ENCODE measurements at places on chromosomes 2 and 18.

DNA sequence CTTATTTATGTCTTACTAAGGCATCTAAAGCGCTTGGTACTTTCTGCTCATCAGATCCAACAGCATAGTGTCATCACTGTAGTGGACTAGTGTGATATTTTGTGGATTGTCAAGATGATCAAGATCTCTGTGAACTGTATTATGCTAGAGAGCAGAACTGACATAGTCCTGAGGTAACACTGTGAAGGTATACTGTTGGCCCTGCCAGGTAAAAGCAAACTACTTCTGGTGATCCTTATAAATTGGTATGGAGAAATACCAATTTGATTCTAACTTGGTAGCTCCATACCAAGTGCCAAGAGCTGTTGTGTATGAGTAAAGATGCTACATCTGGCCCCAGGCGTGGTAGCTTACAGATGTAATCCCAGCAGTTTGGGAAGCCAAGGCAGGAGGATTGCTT is 15.9 kb downstream of the SFTPB start:
- DNase-seq: no peak

DNA sequence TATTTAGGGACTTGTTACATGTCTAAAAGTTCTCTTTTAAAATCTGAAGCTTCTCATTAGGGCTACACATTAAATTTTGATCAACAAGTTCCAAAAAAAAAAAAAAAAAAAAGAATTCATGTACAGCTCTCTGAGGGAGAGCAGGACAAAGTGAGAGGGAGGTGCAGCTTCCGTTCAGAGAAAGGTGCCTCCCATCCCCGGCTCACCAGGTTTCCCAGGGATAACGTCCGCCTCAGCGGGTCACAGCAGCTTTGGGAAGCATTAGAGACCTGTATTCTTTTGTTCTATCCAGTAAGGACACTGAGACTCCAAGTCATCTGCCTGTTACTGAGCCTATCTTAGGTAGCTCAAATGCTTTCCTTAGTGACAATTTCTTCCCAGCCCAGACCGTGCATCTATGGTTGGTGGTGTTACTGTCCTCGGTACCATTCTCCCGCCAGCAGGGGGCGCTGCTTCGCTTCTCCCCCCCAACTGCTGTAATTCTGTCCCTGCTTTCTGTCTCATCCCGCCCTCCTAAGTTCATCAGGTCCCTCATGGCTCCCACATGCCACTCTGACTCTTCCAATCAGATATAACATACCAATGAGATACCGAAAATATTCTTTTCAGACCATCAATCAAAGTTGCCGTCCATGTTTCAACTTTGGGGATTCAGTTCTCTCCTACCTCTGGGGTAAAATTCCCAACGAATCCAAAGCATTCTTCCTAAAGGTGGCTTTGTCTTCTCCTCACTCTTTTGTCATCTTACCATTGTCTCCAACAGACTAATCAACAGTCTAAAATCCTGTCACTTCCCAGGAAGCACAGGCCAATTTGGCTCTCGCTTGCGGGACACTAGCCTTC is 466.5 kb downstream of the METTL4 start:
- DNase-seq: no peak

DNA sequence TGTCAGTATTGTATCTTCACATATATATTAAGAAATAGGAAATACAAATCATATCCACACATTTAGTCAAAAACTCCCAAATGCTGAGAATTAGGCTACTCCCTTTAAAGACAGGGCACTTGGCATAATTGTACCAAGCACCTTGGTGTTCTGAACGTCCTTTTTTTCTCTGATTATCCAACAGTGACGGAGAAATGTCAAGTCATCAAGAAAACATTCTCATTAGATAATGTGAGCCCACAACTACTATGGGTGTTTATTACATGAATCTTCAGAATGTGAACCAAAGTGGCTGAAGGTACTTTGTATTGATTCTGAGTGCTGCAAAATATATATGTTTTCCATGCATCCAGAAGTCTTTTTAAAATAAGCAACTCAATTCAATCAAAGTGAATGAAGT is 83.8 kb downstream of the PSMG2 start:
- DNase-seq: no peak

DNA sequence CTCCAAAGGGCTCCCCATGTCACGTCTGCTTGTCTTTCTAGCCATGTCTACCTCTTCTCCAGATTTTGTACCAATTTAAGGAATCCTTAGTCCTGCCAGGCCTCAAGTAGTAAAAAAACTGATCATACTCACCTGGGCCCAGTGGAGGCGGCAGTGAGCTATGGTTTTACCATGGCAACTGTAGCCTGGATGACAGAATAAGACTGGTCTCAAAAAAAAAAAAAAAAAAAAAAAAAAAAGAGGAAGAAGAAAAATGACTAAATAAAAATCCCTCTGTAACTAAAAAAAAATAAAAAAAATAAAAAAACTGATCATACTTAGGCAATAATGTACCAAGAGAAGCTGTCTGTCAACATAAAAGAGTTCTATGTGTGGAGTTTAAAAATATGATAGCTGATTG is 221.6 kb downstream of the NR4A2 start:
- DNase-seq: peak; percentile 4

DNA sequence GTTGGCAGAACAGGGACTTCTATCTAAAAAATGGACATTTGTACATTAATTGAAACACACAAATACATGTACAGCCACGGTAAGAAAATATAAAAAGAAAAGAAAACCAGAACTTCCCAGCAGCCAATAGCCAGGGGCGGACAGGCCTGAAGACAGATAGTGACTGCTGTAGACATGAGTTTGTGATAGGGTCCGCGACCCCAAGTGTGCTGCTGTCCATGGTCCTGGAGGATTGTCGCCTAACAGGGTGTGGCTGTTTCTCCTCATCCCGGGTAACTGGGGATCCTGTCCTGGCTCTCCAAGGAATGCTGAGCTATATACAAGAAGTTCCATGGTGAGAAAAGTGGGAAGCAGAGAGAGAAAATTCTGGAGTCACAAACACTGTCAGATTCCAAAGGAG is 266.5 kb upstream of the SALL3 start:
- DNase-seq: no peak

GRCh38 chr2:54275541-54275940 is 19.5 kb upstream of the TSPYL6 start:
- DNase-seq: no peak

DNA sequence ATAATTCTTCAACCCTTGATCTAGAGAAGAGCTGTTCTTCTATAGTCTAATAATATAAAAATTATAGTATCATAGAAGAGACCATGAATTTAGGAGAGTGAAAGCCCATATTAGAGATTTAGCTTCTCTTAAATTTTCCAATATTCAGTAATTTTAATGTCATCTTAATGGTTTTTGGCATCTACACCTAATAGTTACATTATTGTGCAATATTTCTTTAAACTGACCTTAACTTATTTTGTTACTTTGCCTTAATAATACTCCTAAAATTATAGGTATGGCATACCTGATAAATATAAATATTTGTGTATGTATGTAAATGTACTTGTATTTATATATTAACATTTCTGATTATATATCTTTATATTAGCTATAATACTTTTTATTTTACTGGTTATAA is 78.0 kb upstream of the CWC22 start:
- no peak for DNase-seq

DNA sequence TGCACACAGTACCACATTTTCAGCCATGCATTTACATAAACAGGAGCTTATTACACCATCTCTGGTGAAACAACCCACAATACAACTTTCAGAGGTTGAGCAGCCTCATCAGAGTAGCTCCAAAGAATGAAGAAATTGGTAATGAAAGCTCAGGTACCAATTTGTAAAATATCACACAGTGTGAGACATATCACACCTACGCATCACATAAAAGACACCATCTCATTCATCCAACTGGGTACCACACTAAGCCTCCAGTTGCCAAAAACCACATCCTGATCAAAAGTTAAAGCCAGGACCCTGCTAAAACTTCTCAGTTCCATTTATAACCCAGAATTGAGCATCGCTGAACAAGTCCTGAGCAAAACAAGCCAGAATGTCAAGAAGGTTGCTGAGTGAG is 4.6 kb downstream of the TMEM163 start:
- DNase-seq: no peak

- no peak for DNase-seq
These were observed 56.7 kb downstream of the SDC1 start for GRCh38 chr2:20168048-20168726.

GRCh38 chr18:76490670-76491472 is 4.2 kb downstream of the ZNF516 start:
- DNase-seq: no peak

- DNase-seq: no peak
These were observed 23.4 kb downstream of the CCNYL1 start for GRCh38 chr2:207734636-207735512.

GRCh38 chr2:196949116-196949515 is 22.6 kb upstream of the PGAP1 start:
- DNase-seq: no peak

- no peak for DNase-seq
These were observed 154.2 kb upstream of the DLX2 start for GRCh38 chr2:172256886-172257285.

DNA sequence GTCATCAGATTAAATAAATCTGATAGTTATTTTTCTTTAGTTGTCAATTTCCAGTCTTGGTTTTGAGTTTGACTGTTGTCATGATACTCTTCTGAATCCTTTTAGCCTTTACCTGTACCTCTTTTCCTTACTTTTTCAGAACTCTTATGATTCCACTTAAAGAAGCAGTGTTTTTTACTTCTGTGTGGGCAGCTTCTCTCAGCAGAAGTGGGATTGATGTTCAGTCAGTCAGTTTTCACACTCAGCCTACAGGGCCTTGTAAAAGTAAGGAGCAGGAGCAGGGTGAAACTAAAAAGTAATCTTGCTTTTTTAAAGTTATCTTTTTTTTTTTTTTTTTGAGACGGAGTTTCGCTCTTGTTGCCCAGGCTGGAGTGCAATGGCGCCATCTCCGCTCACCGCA is 75.1 kb downstream of the HAUS1 start:
- DNase-seq: no peak

DNA sequence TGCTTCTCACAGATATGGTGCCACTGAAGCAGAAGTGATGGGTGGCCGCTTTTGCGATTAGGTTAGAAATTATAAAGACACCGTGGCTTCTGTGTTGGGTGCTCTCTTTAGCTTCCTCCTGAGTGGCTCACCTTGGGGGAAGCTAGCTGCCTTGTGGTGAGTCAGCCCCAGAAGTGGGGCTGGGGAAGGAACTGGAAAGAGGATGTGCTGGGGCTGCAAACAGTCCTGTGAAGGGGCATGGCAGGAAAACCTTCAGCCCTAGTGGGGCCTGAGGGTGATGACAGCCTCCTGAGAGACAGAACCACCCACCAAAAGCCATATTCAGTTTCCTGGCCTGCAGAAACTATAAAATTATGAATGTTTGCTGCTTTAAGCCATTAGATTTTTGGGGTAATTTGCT is 8.9 kb upstream of the ASB18 start:
- no peak for DNase-seq

DNA sequence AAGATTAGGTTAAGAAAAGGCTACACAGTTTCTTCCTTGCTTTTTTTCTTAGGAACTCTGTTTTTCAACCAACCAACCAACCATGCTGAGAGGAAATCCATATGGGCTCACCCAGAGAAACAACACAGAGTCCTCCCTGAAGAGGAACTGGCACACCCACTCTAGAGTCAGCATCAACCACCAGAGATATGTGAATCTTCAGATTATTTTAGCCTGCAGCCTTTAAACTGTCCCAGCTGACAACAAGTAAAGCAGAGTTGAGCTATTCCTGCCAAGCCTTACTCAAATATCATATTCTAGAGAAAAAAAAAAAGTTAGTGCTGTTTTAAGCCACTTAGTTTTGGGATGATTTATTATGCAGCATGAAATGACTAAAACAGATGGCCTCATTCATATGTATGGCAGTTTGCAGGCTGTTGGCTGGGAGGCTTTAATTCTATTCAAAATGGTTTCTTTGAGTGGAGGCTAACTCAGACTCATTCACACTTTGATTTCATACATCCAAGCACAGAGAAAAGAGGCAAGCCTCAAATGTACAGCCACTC is 1637.7 kb upstream of the LRRTM1 start:
- DNase-seq: no peak

- no peak for DNase-seq
These were observed 135.3 kb downstream of the ETAA1 start for GRCh38 chr2:67532387-67532786.

DNA sequence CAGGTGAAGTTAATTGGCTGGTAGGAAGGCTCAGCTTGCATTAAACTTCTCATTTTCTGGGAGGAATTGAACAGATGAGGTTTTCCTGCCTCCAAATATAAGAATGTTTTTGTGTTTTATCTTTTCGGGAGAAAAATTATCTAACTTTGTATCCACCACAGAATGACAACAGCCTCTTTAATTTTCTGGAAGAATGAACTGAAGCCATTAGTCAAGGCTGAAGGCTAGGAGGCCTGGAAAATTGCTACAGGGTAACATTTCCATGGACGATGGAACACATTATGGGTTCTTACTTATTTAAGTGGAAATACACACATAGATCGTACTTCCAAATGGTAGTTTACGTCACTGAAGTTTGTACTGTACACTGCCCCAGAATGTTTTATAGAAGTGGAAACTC is 28.0 kb upstream of the ZNF236 start:
- DNase-seq: no peak

DNA sequence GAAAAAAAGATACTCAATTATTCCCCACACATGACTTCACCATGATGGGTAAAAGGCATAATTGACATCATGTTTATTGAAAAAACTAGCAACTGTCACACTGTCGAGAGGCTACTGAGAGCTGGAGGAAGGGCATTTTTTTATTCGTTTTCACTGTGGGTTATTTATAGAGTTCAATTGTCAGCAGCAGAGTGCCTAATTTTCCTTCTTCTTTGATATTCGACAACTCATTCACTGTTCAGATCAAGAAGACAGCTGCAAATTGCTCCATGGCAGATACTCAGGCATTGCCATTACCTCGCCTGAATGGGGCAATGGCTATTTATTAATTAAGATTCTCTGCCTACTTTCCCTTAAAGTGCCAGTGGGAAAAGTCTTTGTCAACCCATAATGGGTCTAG is 197.5 kb upstream of the NRP2 start:
- no peak for DNase-seq

- no peak for DNase-seq
These were observed 32.2 kb upstream of the TRIB2 start for GRCh38 chr2:12684471-12684936.

GRCh38 chr2:44952143-44952805 is 10.8 kb downstream of the SIX3 start:
- no peak for DNase-seq

DNA sequence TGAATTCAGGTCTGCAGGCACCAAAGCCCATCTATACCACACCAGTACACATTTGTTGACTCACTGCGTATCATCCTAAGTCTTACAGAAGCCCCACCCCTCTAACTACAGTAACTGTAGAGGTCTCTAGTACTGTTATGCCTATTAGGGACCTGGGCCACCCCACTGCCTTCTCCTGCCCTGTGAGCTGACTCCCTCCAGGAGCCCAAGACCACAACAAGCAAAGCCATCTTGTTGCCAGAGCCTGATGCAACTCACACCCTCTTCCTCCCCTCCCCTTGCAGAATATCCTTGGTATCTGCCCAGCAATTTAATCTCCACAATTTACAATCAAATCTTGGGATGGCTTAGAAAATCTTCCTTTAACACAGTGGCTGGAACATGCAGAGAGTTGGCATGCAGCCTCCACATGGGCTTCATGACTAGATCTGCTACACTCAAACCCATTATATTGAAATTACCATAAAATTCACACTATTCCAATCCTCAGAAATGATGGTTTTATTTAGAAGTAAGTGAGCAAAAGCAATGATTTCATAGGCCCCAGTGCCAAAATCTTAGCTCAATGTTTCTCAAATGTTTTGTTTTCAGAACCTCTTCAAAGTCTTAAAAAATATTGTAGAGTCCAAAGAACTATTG is 17.7 kb upstream of the CYP1B1 start:
- no peak for DNase-seq

GRCh38 chr18:62450546-62451410 is 72.0 kb upstream of the ZCCHC2 start:
- DNase-seq: no peak
